ENCODE measurements at places on chromosomes 5 and 9. TPM values are rescaled to one million over a fixed set of nuclear protein-coding genes. Genes with fewer than 3 reads are reported as not detected.

LCN10 gene
- 3.9 TPM for total RNA-seq

NUTM2G gene
- total RNA-seq, result not detected

NEURL1B gene
- total RNA-seq, result 21.7 TPM

UBLCP1 gene
- 26.2 TPM for total RNA-seq

MYMK gene
- not detected for total RNA-seq

POLR1E gene
- total RNA-seq, result 23.0 TPM

PDE6A gene
- total RNA-seq, result 0.05 TPM

PCA3 gene
- 0.16 TPM for total RNA-seq

MRPS27 gene
- total RNA-seq, result 53.2 TPM

PCDHB10 gene
- total RNA-seq, result 4.1 TPM

MLANA gene
- total RNA-seq, result not detected

CAMK4 gene
- total RNA-seq, result 5.0 TPM

FIBCD1 gene
- 1.4 TPM for total RNA-seq

CD274 gene
- 3.5 TPM for total RNA-seq

AQP3 gene
- 19.0 TPM for total RNA-seq

ZMYND19 gene
- 17.1 TPM for total RNA-seq

ARHGAP26 gene
- 41.7 TPM for total RNA-seq

HRH2 gene
- 3.4 TPM for total RNA-seq

JAKMIP2 gene
- 0.62 TPM for total RNA-seq

TXNDC15 gene
- 119 TPM for total RNA-seq

ASS1 gene
- total RNA-seq, result 93.8 TPM

GRCh38 chr9:127980060-127980705, 606 bp downstream of the EEIG1 start:
- peak; percentile 32 for ATAC-seq

DNA sequence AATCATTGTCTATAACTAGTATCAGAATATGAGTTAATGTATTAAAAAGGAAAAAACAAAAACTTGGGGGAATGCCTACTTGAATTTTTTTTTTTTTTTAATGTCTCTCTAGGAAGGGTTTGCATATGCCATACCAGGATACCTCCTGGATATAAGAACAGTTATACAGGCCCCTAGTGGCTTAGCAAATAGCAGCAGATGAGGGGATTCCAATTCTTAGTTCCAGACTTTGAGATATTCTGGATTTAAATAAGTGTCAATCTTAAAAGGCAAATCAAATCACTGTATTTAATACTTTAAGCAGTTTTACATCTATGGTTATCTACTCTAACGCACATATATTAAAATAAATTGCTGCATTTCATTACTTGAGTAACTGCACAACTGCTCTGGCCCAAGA, 1055.5 kb upstream of the DMAC1 start:
- ATAC-seq, result no peak

- no peak for ATAC-seq
Measured at GRCh38 chr9:127935765-127936221, 1.9 kb downstream of the DPM2 start.

DNA sequence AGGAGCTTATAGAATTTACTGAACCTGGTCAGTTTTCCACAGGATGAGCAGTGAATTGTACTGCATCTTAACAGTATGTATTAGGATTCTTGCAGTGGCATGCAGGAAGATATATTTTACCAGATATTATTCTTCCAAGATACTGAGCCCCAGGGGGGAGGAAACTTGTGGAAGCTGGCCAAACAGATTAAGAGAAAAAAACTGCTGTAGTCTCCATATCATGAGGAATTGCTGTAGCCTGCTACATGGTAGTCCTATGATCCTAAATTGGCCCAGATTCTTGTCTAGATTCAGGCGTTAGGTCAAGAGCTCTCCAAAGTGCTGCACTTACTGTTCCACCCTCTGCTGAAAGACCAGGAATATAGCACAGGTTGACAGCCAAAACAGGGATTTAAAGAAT, 275.5 kb upstream of the TAS2R1 start:
- ATAC-seq, result no peak

DNA sequence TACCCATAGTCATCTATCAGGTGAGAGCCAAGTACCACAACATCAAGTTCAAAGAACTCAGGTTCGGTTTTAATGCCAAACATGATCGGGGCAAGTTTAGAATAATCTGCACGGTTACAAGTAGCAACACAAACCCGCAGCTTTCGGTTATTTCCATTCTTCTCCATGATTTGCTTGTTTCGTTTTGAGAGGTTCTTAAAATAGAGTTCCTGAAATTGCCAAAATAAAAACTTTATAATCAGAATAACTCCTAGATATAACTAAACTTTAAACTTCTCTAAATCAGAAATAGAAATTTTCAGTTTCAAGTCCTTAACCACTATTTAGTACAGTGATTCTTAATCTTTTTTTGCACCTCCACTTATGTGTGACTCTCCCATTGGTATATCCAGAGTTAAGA, 9.1 kb downstream of the GNE start:
- no peak for ATAC-seq

- no peak for ATAC-seq
Measured at GRCh38 chr9:100534401-100534800, 43.5 kb upstream of the CAVIN4 start.

GRCh38 chr5:142872217-142872616, 102.0 kb downstream of the ARHGAP26 start:
- no peak for ATAC-seq

GRCh38 chr5:157952374-157952685, 93.4 kb upstream of the CLINT1 start:
- no peak for ATAC-seq

DNA sequence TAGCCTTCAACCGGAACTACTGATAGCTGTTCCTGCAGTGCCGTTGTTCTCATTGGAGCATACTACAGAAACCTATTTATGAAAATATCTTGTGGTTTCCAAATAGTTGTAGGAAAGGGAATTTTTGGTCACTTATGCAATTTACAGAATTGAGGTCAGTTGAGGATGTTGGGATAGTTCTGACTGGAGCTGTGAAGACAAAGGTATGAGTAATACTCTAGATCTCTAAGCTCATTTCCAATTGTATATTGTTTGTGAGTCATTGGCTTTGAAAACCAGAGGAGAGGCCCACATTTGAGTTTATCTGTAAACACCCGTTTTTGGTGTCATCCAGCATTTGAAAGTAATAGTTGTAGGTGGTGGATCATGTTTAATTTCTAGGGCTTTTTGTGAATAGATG, 561.3 kb upstream of the WWC1 start:
- ATAC-seq, result no peak

GRCh38 chr5:167940911-167941310, 350.5 kb upstream of the WWC1 start:
- ATAC-seq, result no peak

DNA sequence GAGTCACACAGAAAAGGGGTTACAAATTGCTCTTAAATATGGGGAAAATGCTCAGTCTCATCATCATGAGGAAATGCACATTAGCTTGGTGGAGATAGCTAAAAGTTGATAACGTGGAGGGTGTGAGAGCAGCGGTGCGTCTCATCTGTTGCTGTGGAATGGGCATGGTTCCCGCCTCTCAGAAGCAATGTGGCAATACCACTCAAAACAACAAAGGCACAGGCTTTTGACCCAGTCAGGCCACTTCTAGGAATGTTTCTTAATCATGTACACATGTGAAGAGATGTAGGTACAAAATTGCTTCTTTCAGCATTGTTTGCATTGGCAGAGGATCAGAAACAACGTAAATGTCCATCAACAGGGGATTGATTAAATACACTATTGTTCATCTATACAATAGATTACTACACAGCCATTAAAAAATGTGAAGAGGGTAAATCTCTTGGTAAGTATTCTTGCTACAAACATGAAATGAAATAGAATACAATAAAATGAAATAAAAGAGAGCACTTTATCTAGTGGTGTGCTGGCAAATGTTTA, 212.6 kb upstream of the MSX2 start:
- ATAC-seq, result no peak

DNA sequence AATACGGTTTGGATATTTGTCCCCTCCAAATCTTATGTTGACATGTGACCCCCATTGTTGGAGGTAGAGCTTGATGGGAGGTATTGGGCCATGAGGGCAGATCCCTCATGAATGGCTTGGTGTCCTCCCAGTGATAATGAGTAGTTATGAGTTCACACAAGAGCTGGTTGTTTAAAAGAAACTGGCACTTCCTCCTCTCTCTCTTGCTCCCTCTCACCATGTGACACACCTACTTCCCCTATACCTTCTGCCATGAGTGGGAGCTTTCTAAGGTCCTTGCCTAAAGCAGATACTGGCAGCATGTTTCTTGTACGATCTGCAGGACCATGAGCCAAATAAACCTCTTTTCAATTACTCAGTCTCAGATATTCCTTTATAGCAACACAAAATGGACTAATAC, 132.0 kb downstream of the PIK3R1 start:
- no peak for ATAC-seq

GRCh38 chr5:15737036-15737821, 237.2 kb downstream of the FBXL7 start:
- peak; percentile 69 for ATAC-seq

DNA sequence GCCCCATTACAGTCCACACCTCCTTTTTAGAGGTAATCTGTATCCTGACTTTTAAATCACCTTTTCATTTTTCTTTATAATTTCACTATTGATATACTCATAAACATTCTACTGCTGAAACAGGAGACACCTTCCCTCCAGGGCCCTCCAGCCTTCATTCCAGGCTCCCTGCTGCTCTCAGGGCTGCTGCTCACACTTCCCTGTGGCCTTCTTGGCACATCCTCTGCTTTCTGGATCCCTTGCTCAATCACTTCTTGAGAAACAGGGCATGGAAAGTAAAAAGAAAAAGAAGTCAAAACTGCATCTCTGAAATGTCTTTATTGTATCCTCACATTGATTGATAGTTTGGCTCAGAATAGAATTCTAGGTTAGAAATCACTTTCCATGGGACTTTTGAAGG, 19.3 kb upstream of the WNT8A start:
- no peak for ATAC-seq

GRCh38 chr9:85501456-85501855, 240.3 kb downstream of the AGTPBP1 start:
- ATAC-seq, result no peak

GRCh38 chr5:95533106-95533505, 21.7 kb downstream of the SKIC3 start:
- ATAC-seq, result no peak

GRCh38 chr5:150419630-150420270, 7.0 kb upstream of the CD74 start:
- ATAC-seq, result no peak

GRCh38 chr9:13957089-13957488, 356.9 kb downstream of the NFIB start:
- no peak for ATAC-seq

DNA sequence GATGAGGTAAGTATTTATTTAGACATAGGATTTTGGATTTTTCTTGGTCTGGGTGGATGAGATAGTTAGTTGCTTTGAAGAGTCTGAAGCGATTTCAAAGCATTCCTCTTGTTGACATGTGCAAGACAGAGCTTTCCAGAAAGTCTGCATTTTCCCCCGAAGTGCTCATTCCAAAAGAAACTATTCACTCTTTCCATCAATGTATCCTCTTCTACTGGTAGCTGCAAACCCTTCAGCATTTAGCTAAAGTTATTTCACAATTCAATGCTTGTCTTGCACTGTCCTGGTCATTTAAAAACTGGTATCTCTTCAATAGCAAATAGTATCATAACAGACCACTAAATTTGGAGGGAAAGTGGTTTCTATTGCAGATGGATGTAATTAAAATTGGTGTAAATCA, 13.0 kb downstream of the NREP start:
- ATAC-seq, result no peak

GRCh38 chr5:11902201-11902619, 2.0 kb downstream of the CTNND2 start:
- no peak for ATAC-seq

- no peak for ATAC-seq
Measured at GRCh38 chr5:81187885-81188284, 45.2 kb upstream of the CKMT2 start.

DNA sequence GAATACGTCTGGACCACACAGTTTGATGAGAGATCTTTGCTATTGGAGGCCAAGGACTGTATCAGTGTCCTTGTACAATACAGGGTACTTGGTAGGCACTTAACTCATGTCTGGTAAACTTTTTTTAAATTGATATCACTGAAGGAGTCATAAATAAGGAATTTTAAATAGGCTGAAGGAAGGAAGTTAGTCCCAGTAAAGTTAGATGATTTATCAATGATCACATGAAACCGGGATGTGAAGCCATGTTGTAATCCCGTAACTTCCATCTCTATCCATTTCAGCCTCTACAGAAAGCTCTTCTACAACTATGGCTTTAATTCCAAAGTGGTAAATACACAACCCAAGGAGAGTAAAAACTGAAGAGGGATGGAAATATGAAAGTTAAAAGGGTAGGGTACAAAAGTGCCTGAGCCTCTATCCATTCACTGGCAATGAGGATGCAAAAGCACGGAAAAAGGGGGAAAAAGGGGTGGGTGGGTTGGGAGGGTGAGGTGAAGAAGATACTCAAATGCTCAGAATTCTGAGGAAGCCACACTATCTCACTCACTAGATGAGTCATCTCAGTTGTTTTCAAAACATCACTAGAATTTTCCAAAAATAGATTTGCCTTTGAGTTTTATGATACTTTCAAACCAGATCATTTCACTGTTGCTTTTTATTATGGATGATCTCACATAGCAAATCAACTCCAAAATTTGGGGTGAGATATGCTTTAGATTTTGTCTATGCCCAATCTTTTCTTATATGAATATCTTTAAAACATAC, 1053.5 kb downstream of the NR2F1-AS1 start:
- no peak for ATAC-seq

GRCh38 chr5:129243039-129243438, 148.5 kb downstream of the ISOC1 start:
- no peak for ATAC-seq

GRCh38 chr9:77810637-77811119, 162.6 kb upstream of the GNA14 start:
- ATAC-seq, result no peak

- ATAC-seq, result peak; percentile 78
Measured at GRCh38 chr9:136631038-136632000, 31.4 kb upstream of the EGFL7 start.

DNA sequence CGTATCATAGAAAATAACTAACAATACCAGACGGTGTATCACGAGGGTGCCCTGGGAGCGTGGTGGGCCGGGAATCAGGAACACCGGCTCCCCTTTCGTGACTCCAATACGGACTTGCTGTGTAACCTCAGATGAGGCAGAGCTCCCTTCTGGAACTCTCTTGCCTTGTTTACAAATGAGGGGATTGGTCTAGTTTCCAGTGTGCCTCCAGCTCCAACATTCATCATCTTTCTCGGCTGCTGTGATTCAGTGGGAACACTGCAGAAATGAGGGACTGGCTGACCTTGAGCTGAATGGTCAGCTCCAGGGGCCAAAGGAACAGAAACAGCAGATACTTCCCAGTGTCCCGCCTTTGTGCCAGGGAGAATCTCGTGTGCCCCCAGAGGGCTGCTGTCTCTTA, 22.6 kb upstream of the TGFBI start:
- ATAC-seq, result peak; percentile 44

- ATAC-seq, result no peak
Measured at GRCh38 chr5:105735704-105736103, 1935.0 kb downstream of the EFNA5 start.

Data from gastroesophageal sphincter (tissue), 4 donors.